ENCODE measurements at places on chromosomes 11 and 22.

- no peak for DNase-seq
Observed at GRCh38 chr11:72240461-72241290, 3.3 kb downstream of the PHOX2A start.

GRCh38 chr11:81895258-81895657, 838.4 kb downstream of the FAM181B start:
- DNase-seq = no peak

DNA sequence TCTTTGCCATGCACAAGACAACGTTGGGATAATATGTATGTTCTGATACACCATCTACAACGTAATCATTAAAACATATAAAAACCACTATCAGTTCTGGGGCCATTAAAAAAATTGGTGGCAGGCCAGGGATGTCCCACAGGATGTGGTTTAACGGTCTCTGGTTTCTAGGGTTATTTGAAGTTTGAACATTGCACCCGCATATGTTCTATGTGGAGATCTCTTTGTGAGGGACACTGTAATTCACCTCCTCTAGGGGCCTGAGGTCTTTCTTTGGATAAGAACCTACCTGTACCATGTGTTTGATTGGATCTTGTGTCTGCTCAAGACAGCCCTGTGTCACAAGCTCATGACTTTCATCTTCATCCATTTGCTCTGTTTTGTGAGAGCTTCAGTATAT, 73.2 kb downstream of the GGTLC2 start:
- DNase-seq = no peak

- DNase-seq = peak; percentile 73
Observed at GRCh38 chr22:45696227-45696626, 24.6 kb downstream of the ATXN10 start.

GRCh38 chr11:103581760-103582159, 454.7 kb upstream of the DDI1 start:
- DNase-seq = no peak

GRCh38 chr22:36730176-36730858, 26.8 kb upstream of the CACNG2 start:
- DNase-seq = no peak

DNA sequence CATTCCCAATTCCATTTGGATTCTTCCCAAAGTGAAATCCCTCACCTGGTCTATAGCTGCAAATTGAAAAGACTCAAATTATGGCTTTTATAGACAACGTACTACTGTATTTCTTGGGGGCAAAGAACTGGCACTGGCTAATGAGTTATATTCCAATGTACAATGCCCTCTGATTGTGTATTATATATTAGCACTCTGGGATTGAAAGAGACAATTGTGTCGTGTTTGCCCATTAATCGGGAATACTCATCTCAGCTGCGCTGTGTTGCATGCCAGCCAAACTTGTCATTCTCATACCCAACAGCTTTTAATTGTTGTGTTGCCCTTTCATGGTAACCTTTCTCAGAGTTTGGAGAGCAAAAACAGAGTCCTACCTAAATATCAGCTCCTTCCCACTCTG, 55.0 kb upstream of the ZBTB44 start:
- no peak for DNase-seq

DNA sequence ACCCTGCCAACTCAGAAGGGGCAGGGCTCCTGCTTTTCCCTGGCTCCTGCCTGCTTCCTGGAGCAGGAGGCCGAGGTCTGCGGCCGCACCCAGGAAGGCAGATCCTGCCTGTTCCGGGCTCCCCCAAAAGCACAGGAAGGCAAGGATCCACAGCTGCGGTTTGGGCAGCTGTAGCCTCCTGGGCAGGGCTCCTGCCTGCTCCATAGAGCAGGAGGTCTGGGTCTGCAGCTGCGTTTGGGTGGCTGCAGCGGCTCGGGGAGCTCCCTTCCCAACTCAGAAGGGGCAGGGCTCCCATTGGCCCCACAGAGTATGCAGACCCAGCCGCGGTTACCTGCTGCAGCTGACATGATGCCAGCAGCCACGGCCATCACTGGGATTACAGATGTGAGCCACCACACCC, 5.5 kb downstream of the UPK2 start:
- no peak for DNase-seq

GRCh38 chr11:30172158-30172557, 58.7 kb upstream of the FSHB start:
- no peak for DNase-seq

- no peak for DNase-seq
Observed at GRCh38 chr11:125088576-125089455, 22.6 kb downstream of the TMEM218 start.

DNA sequence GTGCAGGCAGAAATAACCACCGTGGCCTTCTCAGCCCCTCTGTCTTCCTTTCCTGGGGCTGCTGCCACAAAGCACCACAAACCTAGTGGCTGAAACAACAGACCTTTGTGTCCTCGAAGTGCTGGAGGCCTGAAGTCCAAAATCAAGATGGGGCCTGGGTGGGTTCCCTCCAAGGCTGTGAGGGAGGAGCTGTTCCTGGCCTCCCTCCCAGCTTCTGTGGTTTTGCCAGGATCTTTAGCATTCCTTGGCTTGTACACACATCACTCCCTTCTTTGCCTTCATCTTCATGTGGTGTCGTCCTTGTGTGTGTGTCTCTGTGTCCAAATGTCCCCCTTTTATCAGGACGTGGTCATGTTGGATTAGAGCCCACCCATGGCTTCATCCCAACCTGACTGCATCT, 29.0 kb upstream of the PARVG start:
- DNase-seq = no peak
